CD4-positive, alpha-beta T cell (primary cell): ENCODE measurements at places on chromosomes 2 and 18. TPM values are rescaled to one million over a fixed set of nuclear protein-coding genes. Genes with fewer than 3 reads are reported as not detected.

- no peaks in the 10 kb centered on the region for H3K36me3 ChIP-seq
- H3K27ac ChIP-seq, result peak overlapping the region; percentile 32
- no peaks in the 10 kb centered on the region for H3K27me3 ChIP-seq
- H3K4me1 ChIP-seq, result peaks cover 65% of the 10 kb centered on the region
- H3K4me3 ChIP-seq, result no peak overlapping the region
Measured at GRCh38 chr18:23069481-23069880, 65.8 kb upstream of the CABLES1 start.

UBE2F gene
- 23.2 TPM for total RNA-seq

DNA sequence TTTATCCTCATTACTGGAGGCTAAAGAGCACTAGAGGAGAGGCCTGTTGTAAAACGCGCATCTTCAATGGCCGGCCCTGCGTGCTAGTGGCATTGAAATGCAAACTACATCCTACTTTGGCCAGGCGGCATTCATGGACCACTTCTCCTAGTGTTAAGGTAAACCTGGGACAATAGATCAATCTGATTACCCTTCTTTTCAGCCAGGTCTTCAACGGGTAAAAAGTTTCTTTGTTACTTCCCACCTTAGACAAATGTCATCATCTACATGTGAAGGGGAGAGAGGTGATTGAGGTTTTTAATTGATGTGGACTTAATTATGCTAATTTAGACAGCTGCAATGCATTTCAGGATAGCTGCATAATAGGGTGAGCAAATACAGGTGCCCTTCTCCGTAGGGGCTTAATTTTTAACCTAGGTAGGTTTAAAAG, 628.0 kb downstream of the ZEB2 start:
- H3K4me3 ChIP-seq, result no peak overlapping the region
- no peak for DNase-seq
- no peaks in the 10 kb centered on the region for H3K4me1 ChIP-seq
- no peak overlapping the region for H3K27ac ChIP-seq

SAG gene
- 0.03 TPM for total RNA-seq
